ENCODE measurements at places on chromosomes 12 and 14. TPM values are rescaled to one million over a fixed set of nuclear protein-coding genes. Genes with fewer than 3 reads are reported as not detected.

ADCY4 gene
- 27.3 TPM for total RNA-seq

HECTD4 gene
- 22.6 TPM for total RNA-seq

ANKRD33 gene
- total RNA-seq: not detected

RACGAP1 gene
- total RNA-seq: 7.3 TPM

ARID2 gene
- 11.9 TPM for total RNA-seq

OVCH1 gene
- 0.24 TPM for total RNA-seq

ANO2 gene
- total RNA-seq: 19.5 TPM

PTPN6 gene
- 9.1 TPM for total RNA-seq

LRRC10 gene
- 39.2 TPM for total RNA-seq

MMP14 gene
- 26.0 TPM for total RNA-seq

TAS2R50 gene
- total RNA-seq: not detected

RNF41 gene
- 53.8 TPM for total RNA-seq

BEST3 gene
- total RNA-seq: 0.30 TPM

CGRRF1 gene
- 16.2 TPM for total RNA-seq

PLEKHH1 gene
- 7.3 TPM for total RNA-seq

KRT83 gene
- not detected for total RNA-seq

NELL2 gene
- total RNA-seq: not detected

EIF2B1 gene
- 33.1 TPM for total RNA-seq

NUDT14 gene
- 33.9 TPM for total RNA-seq

EMP1 gene
- 129 TPM for total RNA-seq

CELA1 gene
- total RNA-seq: not detected

Measured in Right ventricle myocardium inferior (tissue), 1 donor.